Activated CD4-positive, CD25-positive, alpha-beta regulatory T cell treated with anti-CD3 and anti-CD28 coated beads, Interleukin-2, amount 50 U/mL, for 16 hours (primary cell): ENCODE measurements at places on chromosomes 2 and 18.
A peak's percentile ranks its signal among the peaks of the same experiment; 100 is the strongest.

DNA sequence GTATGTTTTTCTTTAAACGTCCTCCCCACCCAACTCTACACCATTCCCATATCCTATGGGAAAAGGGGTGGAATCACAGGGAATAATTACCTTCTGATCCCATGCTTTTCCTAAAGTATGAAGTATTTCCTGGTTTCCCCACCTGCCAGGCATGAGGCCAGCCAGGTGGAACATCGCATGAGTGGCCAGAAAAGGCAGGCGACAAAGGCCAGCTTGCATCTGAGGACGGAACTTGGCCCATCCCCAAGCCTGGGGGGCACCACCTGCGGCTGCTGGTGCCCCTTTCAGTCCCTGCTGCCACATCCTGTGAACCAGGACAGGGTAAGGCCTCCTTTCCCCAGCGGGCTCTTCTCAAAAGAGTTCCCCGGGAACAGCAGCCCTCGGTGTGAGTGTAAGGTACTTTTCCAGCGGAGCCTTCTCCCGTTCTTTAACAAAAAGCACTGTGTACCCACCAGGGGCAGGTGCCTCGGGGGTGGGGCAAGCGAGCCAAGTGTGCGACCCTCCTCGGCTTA lies 1.2 kb upstream of the ERFE start:
- no peak for DNase-seq

DNA sequence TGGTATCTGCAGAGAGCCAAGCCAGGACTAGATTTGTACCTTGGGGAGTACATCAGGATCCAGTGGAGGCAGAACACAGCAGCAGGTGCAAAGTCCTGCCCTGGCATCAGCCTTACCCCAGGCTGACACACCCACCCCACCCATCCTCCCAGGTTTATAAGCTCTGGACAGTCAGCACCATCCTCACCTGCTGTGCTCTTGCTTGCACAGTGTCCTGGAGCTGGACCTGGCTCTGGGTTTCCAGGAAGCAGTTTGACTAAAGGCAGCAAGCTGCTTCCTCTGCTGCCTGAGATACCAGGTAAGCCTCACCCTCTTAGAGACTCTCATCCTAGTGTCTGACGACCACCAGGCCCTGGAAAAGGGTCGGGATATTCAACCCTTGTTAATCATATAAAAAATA lies at the start of gene SULT1C3:
Gene SULT1C3, plus strand, starts transcription at position 183 of the 400 bp plus-strand sequence. CDS start 7,227 bp downstream, outside the sequence.
- DNase-seq: no peak

DNA sequence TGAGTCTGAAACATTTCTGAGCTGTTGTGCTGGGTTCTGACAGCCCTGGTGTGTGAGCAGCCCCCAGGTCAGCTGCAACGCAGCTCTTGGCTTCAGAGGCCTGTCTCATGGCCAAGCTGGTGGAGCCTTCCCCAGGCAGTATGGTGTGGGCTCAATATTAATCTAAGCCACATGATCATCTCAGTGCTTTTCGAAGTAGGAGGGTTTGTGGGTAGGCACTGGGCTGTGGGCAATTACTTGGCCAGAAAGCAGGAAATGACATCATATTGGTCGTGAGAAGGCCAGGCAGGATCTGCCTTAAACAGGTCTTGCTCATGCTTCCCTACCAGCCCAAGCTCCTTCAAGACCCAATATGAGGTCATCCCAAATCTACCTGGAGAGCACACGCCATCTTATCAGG lies 26.9 kb downstream of the LOXHD1 start:
- DNase-seq: no peak

GRCh38 chr2:30366199-30366691 lies 80.8 kb upstream of the LCLAT1 start:
- no peak for DNase-seq

- DNase-seq: peak; percentile 39
Measured at GRCh38 chr2:74834792-74835755, 1.1 kb downstream of the HK2 start.

- no peak for DNase-seq
Measured at GRCh38 chr2:6017736-6018286, 325.6 kb downstream of the SOX11 start.

GRCh38 chr2:68091439-68092034 lies 28.7 kb upstream of the C1D start:
- no peak for DNase-seq

GRCh38 chr2:27638709-27639108 lies 9.9 kb downstream of the GPN1 start:
- no peak for DNase-seq

GRCh38 chr18:51251625-51252024 lies 54.1 kb upstream of the MEX3C start:
- DNase-seq: no peak

DNA sequence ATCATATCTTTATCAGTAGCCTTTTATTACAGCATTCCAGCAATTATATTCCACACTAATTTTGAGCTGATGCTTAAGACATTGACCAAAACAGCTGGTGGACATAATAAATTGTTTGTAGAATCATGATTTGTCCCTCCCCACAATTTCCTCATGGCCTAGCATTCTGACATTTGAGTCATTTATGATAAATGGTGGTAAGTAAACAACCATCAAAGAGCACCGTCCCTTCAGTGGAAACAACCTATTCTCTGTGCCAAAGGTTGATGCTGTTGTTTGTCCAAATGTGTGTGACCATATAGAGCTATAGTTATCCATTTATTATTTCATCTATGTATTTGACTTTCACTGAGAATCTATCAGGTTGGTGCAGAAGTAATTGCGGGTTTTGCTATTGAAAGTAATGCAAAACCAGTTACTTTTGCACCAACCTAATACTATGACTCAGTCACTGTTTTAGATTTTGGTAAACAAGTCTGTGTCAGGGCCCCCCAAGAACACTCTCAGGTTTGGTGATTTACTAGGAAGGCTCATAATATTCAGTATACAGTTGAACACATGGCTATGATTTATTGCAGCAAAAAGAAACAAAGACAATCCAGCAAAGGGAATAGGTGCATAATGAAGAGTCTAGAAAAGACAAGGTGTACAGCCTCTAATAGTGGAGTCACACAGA lies 608.7 kb upstream of the REG3G start:
- DNase-seq: no peak

DNA sequence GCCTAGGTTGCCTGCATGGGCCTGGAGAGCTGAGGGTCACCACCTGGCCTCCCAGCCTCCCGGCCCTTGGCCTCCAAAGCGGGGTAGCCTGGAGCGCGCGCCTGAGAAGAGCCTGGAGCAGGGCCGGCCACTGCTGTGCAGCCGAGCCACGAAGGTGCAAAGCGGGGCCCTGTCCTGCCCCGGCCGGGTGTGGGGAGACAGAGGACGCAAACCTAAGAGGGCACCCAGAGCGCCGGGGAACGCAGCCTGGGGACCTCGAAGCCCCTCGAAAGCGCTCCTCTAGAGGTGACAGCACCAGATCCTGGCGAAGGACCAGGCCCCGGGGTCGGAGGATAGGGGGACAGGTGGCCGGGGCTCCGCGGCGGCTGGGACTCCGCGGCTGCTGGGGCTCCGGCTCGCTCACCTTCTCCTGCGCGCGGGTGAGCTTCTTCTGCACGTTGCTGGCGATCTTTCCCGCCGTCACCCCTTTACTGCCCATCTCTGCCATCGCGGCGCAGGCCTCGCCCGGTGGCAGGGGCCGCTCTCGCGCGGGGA lies 430 bp downstream of the BIN1 start:
- no peak for DNase-seq

DNA sequence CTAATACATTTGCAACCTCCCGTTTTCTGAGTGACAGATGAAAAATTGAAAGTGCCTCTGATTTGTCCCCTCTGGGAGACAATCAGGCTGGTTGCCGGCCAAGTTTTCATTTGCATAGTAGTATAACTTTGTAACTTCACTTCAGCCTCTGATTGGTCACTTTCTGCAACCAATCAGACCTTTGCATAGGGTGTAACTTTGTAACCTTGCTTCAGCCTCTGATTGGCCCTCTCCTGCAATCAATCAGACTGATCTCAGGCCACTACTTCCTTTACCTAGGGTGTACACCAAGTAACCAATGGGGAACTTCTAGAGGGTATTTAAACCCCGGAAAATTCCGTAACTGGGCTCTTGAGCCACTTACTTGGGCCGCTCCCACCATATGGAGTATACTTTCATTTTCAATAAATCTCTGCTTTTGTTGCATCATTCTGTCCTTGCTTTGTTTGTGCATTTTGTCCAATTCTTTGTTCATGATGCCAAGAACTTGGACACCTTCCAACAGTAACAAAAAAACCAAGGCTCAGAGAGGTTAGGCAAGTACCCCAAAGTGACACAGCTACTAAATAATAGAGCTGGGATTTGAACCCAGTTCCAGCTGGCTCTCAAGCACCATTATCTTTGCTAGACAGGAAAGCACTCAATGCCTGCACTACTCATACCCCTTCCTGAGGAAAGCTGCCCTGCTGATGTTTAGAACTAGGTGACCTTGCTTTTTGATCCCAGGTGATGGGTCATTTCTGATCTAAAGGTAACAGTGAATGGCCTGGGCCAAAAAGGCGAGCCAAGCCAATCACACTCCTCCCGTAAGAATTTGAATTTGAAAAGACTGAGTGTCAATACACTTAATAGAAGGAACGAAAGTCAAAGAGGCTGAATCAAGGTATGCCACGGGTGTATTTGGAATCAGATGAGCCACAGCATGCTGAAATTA lies 10.9 kb upstream of the MYOM1 start:
- DNase-seq: no peak

- DNase-seq: no peak
Measured at GRCh38 chr2:177264209-177264692, 276 bp downstream of the NFE2L2 start.

- DNase-seq: no peak
Measured at GRCh38 chr2:5319493-5319892, 372.7 kb upstream of the SOX11 start.

DNA sequence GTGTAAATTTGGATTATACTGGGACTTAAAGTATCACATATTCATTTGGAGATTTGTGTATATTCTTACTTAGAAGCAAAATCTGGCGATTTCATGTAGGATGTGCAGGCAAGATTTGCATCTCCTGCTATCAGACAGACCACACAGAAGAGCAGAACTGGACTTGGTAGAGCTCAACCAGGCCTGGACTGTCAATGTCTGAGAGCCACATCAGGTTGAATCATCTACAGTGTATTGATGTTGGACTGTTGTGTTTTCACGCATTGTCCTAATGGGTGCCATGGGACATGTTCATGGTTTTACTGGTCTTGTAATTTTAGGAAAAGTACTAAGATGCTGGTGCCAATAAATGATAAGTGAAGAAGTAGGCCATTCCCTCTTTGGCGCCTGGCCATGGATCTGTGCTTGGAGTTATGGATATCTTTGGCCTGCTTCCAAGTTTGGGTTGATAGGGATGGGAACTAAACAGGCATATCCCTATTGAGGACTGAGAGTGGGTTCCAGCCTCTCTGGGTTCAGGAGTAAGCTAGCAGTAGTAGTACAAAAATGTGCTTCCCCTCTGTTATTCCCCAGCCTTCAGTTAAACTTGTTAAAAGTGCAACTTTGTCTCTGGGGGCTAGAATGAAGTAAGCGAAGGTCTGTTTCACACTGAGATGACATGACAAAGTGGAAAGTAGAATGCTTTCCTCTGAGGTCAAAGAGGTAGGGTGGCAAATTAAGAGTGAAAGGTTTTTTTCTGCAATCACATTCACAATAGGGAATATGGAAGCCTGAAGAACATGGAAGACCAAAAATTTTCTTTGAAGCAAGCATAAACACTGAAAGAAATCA lies 49.2 kb upstream of the NEMP2 start:
- DNase-seq: no peak

- DNase-seq: no peak
Measured at GRCh38 chr2:6069381-6069780, 377.2 kb downstream of the SOX11 start.

DNA sequence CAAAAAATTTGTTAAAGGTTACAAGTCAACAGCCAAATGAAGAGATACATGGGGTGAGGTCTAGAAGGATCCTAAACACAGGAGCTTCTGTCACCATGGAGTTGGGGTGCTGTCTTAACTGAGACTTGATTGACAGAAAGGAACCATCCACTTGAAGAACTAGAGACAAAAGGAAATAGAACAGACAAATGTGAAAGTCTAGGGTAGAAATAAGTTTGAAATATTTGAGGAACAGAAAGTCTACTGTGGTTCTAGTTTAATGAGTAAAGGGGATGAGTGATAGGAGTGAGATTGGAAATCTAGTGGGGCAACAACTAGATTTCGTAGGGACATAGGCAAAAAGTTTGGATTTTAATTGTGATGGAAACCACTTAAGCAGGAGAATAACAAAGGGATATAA lies 18.7 kb downstream of the RBBP8 start:
- DNase-seq: no peak

DNA sequence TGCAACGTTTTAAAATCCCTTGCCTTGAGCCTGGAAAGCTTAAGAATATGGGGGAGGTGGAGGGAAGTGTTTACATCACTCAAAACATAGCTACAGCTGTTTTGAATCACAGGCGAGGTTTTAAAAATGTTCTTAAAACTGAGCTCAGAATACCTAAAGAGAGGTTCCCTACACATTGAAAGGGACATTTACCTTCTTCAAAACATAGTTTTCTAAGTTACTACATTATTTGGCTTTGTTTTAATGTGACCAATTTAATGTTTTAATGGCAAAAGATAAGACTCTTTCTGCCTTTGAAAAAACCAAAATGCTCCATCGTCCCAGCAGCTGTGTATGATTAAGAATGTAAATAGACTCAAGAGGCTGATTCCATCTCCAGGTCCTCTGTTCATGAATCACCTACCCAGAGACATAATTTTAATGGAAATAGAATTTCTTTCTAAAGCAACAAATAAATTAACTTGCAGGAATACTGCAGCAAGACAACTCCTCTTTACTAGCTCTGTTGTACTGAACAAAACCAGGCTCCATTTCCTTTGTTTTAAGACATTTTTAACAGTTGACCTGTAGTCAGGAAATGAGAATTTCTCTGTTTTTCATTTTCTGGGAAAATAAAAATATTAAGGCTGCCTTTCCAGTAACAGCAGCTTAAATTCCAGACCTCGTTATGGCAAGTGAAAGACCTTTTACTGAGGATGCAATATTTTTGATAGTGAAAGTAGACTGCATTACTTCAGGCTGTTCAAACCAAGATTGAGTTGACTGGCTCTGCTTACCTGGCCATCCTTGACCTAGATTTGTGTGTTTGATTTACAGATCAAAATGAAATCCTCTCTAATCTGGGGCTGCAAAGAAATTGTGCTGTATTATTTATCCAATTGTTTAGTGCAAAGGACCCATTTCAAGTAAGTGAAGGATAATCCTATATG lies 33.7 kb upstream of the WDR75 start:
- no peak for DNase-seq

DNA sequence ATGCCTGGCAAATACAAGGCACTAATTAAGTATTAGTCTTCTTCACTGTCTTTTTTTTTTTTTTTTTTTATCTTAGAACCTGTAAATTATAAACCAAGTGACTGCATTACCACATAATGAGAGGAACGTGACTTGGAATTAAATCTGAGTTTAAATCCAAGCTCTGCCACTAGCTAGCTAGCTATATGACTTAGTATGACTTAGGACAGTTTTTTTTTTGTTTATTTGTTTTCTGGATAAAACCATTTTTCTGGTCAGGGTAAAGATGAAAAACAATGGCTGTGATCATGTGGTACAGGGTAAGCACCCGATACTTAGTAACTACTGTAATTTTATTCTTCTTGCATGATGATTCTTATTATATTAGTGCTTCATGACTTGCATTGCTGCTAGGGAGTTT lies 191.8 kb upstream of the LRRTM1 start:
- no peak for DNase-seq
